ENCODE measurements at places on chromosomes 13 and 19.

DNA sequence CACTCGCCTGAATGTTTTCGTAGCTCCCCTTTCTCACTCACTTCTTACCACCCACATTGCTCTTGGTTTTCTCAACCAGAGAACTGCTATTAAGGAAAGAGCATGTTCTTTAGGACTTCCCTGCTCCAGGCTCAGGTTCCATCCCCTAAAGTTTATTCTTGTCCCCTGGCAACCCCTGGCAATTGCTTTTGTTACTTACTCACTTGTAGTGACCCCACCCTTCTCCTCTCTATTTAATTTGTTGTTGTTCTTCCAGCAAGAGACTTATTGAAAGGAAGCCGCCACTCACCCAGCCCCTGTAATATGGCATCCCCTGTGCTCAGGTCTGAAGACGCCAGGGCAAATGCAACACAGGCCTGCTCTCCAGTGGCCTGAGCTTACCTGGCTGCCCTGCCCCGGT, 233.7 kb upstream of the SOX21 start:
- DNase-seq, result no peak

- no peak for DNase-seq
Measured at GRCh38 chr13:91596842-91597241, 198.4 kb downstream of the GPC5 start.

DNA sequence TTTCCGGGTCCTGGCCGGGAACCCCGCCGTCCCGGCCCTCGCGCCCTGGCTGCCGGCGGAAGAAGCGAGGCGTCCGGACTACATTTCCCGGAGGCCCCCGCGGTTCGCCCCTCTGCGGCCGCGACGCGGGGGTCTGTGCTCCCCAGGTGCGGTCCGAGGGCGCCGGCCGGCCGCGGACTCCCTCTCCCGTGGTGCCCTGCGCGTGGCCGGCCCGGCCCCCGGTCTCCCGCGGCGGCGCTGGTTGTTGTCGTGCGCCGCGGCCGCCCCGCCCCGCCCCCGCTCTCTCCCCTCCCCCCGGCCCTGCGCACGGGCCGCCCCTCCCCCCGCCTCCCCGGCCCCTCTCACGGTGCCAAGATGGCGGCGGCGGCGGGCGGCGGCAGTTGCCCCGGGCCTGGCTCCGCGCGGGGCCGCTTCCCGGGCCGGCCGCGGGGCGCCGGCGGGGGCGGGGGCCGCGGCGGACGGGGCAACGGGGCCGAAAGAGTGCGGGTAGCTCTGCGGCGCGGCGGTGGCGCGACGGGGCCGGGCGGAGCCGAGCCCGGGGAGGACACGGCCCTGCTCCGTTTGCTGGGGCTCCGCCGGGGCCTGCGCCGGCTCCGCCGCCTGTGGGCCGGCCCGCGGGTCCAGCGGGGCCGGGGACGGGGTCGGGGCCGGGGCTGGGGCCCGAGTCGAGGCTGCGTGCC, at the start of gene KMT2B:
KMT2B (plus strand) TSS at position 339 of the 680 bp plus-strand sequence; CDS start at position 355, 16 bp downstream.
- DNase-seq, result no peak

DNA sequence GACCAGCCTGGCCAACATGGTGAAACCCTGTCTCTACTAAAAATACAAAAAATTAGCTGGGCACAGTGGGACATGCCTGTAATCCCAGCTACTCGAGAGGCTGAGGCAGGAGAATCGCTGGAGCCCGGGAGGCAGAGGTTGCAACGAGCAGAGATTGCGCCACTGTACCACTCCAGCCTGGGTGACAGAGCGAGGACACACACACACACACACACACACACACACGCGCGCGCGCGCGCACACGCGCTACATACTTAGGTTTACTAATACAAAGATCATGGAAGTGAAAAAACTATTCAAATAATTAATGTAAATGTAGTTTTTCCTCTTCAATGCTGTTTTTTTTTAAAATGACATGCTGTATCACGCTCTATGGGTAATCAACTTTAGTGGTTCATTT, 58.5 kb upstream of the ZDHHC20 start:
- no peak for DNase-seq

DNA sequence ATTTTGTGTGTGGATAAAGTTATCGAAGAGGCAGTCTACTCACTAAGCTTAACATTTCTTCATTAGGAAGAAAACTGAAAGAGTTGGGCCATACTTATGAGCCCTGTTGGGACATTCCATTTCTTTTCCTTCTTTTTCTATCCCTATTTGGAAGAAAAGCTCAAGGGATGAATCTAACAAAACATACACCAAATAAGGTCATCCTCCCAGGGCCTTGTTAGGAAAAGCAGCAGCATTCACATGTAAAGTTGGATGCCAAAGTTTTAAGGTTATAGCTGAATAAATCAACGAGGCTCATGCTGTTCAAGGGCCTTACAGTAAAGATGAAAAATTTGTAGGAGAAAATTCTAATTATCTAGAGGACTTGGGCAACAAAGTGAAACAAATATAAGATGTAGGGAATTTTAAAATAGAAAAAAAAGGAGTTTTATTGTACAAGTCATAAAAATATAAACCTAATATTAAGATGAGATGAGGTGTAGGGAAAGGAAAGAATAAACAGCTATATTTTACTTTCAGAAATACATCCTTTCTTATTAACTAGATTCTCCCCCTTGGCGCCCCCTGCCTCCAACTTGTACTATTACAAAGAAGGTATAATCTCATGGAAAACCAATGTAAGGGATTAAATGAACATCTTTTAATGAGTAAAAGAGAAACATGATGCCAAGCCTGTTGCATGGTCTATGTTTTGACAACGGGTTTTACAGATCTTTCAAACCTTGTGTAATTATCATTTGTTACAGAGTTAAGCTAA, 160.4 kb downstream of the PCDH20 start:
- DNase-seq, result no peak

DNA sequence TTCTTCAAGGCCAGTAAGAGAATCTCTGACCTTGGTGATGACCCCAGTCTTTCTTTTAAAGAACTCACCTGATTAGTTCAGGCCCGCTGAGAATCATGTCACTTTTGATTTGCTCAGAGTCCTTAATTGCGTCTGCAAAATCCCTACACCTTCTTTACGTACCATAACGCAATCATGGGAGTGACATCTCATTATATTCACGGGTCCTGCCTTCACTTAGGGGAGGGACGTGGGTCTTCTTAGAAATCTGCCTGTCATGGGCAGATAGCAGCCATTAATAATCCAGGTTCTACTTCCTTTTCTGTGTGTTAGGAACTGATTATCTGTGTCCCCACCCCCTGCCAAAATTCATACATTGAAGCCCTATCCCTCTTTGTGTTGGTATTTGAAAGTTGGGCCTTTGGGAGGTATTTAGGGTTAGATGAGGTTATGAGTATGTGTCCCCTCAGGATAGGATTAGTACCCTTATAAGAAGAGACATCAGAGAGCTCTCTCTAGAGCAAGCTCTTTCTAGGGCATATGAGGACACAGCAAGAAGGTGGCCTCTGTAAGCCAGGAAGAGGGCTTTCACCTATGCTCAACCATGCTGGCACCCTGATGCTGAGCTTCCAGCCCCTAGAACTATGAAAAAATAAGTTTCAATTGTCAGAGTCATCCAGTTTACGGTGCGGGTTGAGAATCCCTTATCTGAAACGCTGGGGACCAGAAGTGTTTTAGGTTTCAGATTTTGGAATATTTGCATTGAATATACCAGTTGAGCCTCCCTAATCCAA, 9.9 kb downstream of the TPP2 start:
- no peak for DNase-seq

DNA sequence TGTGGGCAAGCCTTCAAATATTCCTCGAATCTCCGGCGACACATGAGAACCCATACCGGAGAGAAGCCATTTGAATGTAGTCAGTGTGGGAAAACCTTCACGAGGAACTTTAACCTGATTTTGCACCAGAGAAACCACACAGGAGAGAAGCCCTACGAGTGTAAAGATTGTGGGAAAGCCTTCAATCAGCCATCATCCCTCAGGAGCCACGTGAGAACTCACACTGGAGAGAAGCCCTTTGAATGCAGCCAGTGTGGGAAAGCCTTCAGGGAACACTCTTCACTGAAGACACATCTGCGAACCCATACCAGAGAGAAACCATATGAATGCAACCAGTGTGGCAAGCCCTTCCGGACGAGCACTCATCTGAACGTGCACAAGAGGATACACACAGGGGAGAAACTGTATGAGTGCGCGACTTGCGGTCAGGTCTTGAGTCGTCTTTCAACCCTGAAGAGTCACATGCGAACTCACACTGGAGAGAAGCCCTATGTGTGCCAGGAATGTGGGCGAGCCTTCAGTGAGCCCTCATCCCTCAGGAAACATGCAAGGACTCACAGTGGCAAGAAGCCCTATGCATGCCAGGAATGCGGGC, 28.8 kb downstream of the ZNF333 start:
- DNase-seq, result no peak

- DNase-seq, result no peak
Measured at GRCh38 chr13:34369931-34370330, 552.0 kb downstream of the RFC3 start.

- no peak for DNase-seq
Measured at GRCh38 chr13:109906976-109907375, 120.6 kb upstream of the IRS2 start.

- no peak for DNase-seq
Measured at GRCh38 chr13:22592515-22592914, 588.3 kb upstream of the SGCG start.

DNA sequence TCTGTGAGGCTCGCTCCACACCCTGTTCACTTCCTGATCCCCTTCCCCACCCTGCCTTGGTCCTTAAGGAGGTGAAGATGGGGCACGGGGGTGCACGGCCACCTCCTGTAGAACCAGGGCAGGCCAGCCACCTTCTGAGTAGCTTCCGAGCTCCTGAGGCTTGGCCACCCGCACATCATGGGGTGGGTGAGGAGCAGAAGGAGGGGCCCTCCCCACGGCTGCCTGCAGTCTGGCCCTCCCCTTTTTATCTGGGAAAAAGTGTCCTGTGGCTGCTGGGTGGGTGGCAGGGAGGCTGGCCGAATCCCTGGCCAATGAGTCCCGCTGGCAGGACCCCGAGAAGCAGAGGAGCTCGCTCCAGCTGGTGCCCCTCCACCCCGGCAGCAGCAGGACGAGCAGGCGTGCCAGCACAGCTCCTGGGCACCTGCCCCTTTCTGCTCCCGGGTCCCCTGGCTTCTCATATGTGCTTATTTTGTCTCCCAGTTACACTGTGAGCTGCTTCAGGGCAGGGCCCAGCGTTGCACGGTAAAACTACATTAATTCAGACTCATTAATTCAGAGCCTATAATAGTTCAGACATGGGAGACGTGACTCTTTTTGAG, 135.0 kb downstream of the KDM4B start:
- DNase-seq, result no peak

GRCh38 chr19:56637976-56638555, 4.9 kb upstream of the SMIM17 start:
- no peak for DNase-seq

- DNase-seq, result no peak
Measured at GRCh38 chr19:16830679-16831078, 1.5 kb downstream of the SIN3B start.

DNA sequence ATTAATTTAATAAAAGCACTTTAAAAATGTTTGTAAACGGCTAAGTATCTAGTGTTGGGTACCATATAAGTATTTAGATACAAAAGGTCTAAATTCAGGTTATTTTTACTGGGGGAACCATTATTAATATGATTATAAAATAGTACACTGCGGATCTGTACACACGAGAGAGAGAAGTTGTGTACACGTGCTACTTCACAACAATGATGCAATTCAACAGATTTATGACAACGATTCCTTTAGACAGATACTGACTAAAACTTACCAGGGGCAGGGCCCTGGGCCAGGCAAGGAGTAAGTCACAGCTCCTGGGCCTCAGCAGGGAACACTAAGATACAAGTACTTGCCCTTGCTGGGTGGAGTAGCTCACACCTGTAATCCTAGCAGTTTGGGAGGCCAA, 29.1 kb upstream of the TPTE2 start:
- no peak for DNase-seq

GRCh38 chr13:74771964-74772363, 637.8 kb upstream of the KLF12 start:
- no peak for DNase-seq

GRCh38 chr13:25625414-25625813, 253.6 kb downstream of the ATP8A2 start:
- DNase-seq, result no peak

DNA sequence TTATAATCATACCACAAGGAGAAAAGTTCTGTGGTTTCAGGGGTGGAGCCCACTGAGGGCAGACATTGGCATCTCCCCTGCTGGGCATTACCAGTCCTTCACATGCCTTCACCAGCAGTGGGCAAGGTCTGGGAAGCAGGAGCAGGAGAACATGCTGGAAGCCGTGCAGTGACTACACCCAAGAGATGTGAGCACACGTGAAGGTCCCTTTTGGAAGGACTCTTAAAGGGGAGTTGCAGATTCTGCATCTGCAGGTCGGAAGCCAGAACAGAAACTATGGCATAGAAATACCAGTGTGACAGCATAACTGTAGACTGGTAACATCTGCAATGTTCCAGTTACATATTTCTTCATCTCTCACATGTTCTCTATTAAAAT, 26.9 kb upstream of the KL start:
- no peak for DNase-seq

DNA sequence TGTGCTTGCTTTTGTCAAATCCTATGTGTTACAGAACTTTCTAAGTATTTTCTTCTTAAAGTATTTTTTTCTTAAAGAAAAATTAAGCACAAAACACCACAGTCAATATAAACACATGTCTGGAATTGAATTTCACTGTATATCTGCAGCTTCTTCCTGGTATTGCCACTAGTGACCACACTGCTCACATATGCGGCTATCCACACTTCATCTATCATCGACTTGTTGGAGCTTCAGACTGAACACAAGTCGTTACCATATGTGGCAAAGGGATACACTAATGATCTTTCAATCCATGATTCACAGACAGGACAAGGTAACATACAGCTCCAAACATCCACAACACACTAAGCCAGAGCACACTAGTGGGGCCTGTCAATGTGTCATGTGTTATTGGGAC, 498.4 kb upstream of the ARGLU1 start:
- DNase-seq, result no peak

DNA sequence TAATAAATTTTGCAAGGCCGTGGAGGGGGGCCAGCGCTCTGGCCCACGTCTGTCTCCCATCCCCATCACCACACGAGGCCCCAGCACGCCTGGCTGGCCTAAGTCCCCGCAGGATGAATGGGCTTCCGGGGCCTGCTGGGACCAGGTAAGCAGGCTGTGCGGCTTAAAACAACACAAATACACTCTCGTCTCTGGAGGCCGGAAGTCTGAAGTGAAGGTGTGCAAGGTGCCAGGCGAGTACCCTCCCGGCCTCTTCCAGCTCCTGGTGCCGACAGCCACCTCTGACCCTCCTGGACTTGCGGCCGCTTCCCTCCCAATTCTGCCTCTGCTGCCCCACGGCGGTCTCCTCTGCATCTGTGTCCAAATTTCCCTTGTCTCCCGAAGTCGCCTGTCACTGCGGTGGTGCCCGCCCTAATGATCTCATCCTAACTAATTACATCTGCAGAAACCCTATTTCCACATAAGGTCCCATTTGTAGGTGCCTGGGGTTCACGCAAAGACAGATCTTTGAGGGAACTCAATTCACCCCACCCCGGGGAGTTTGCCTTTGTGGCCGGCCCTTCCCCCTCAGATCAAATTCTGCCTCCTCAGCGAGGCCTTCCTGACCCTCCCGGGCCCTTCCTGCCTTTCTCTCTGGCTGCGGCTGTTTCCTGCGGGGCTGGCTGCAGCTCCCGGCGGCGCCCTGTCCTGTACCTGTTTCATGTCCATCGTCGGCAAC, 8.1 kb upstream of the PTBP1 start:
- DNase-seq, result no peak

- no peak for DNase-seq
Measured at GRCh38 chr19:55208880-55209692, at the start of gene PTPRH. PTPRH (minus strand) TSS chr19:55209501; CDS start chr19:55209433, 68 bp downstream.

Data from activated CD8-positive, alpha-beta memory T cell treated with anti-CD3 and anti-CD28 coated beads for 1 hour (primary cell).